ENCODE measurements at places on chromosomes 12 and 14.

GRCh38 chr12:52389313-52390207 is 4.1 kb upstream of the KRT84 start:
- no peak for DNase-seq

- no peak for DNase-seq
These were observed 103.5 kb downstream of the FGD4 start for GRCh38 chr12:32502693-32503502.

GRCh38 chr14:52112336-52113018 is 43.6 kb upstream of the NID2 start:
- no peak for DNase-seq

DNA sequence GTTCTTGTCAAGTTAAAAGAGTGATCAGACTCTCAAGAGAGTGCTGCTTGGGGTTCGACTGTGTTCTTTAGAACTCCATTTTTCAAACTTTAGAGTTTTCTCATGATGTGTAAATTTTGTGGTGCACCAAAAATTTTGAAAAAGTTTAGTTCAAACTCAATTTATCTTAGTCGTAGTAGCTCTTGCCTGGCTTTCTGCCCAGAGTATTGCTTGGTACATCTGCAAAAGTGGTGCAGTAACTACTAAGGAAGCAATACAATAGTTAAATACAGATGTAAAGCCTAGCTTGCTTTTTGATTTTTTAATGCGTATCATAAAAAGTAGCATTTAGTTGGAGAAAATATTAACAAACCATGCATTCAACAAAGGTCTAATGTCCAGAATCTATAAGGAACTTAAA is 9.5 kb upstream of the CCDC91 start:
- no peak for DNase-seq

GRCh38 chr12:54409267-54409666 is 9.8 kb downstream of the ITGA5 start:
- DNase-seq = no peak

GRCh38 chr12:114698566-114699163 is 14.7 kb upstream of the TBX3 start:
- no peak for DNase-seq

- no peak for DNase-seq
These were observed 26.2 kb downstream of the ZCRB1 start for GRCh38 chr12:42299392-42300308.

DNA sequence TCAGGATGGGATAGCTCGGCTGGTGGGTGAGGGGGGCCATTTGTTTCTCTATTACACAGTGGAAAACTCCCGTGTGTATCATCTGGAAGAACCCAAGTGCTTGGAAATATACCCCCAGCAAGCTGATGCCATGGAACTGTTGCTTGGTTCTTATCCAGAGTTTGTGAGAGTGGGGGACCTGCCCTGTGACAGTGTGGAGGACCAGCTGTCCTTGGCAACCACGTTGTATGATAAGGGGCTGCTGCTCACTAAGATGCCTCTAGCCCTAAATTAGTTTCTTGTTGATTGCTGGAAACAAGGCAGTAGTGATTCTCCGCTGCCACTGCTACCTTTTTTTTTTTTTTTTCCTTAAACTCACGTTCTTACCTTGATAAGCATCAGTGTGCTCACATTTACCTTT is 1.9 kb downstream of the RIOX1 start:
- no peak for DNase-seq

DNA sequence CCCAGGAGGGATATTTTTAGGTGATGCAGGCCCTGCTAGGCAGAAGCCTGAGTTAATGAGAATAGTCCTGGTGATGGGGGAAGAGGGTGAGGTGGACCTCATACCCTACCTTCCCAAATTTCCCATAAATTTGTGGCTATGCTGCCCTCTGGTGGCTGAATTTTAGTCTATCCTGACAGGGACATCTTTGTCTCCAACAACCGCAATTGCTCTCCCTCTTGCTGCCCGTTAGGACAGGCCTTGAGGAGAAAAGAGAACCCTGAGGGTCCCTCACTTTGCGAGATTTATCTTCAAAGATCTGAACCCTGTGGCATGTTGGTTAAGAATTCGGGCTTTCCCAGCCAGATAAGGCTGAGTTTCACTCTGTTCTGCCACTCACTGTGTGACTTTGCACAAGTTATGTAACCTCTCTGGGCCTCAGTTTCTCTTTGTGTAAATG is 9.8 kb upstream of the ZNF385A start:
- DNase-seq = no peak

DNA sequence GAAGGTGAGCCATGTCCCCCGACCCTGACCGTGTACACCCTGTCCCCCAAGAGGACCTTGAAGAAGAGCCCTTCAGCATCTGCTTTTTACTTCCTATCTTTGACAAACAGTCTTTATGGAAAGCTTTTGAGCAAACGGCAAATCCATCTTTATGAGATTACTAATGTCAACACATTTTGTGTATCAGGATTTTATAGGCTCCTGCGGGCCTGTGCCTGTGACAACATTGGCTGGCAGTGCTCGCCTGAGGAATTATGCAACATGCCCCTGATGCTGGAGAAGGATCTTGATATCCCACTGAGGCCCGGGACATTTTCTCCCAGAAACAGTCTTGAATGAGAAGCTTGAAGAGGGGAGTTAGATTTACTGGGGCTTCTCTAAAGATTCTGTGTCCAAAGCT is 416.5 kb downstream of the NRXN3 start:
- no peak for DNase-seq

DNA sequence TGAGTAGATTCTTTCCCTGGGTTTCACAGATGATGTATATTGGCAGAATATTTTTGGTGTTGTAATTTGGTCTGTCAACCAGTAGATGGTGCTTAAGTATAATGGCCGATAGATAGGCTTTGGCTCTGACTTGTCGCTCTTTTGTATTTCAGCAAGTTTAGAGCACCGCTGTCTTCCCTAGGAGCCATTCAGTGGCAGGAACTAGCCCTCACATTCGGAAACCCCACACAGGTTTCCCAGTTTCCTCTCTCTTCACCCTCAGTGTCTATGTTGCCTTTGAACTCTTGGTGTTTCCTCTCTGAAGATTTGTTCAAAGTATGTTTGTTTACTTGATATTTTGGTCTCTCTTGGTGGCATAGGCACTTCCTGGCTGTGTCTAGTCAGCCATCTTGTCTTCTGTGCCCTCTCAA is 102.2 kb downstream of the GPHN start:
- no peak for DNase-seq

- DNase-seq = peak; percentile 61
These were observed 51.4 kb downstream of the A2M start for GRCh38 chr12:9064201-9064814.

DNA sequence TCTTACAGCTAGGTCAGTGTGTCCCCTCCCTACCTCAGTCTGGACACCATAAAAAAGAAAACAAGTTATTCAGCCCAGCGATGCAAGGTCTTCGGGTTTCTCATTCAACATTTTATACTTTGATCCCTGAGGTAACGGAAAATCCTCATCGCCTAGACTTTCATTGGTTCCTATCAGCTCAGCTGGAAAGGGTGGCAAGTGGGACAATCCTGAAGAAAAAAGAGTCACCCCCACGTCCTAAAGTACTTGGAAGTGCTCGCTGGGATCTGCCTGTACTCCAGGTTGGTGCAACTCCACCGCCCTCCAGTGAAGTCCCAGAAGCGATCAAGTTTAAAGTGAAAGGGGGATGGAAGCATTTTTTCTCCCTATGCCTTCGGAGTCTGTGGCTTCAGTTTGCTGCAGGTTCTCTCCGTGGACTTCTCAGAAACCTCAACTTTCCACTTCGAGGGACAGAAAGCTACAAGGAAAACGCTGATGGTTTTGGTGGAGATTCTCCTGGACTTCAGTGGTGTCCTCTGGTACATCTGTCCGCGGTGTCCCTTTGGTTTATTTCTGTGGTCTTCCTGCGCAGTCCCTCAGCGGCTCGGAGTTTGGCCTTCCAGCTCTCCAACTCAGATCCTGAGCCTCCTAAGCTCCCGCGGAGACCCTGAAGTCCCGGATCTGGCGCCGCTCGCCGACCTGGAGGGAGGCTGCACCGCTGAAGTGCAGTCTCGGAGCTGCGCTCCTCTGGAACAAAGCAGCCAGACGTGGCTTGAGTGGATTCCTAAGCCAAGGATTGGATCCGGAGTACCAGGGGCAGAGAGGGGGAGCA is 1.8 kb upstream of the LRFN5 start:
- DNase-seq = no peak

- no peak for DNase-seq
These were observed 33.5 kb downstream of the RNFT2 start for GRCh38 chr12:116771651-116772050.

DNA sequence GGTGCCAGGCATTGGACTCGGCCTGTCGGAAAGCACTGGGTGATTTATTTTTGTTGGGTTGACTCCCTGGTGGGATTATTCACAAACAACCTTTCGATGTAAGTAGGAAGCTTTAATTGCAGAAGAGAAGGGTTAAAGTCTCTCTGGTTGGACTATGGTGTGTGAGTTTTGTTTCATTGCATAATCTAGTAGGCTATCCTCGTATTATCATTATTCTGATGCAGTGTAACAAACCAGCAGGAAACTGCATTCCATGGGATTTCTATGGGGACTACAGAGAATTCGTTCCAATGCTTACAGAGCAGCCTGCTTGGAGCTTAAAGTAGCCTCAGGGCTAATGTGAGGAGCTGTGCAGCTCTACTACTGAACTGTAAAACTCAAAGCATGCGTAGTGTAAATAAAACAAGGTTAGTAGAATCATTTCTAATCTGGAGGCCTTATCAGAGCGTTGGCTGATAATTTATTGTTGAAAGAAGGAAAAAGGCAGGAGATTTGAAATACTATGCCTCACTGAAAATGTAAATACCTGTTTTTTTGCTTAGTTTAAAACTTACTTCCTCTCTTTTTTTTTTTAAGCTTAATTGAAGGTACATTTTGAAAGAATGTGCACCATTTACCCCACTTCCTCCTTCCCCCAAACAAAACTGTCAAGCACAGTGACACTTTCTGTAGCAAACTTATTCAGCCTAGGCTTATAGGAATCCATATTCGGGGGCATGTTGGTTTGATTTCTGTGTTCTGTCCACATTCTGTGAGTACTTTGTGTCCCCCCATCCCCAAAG is 226.7 kb downstream of the NPAS3 start:
- DNase-seq = no peak

GRCh38 chr12:92516277-92516600 is 186.6 kb upstream of the PLEKHG7 start:
- no peak for DNase-seq

DNA sequence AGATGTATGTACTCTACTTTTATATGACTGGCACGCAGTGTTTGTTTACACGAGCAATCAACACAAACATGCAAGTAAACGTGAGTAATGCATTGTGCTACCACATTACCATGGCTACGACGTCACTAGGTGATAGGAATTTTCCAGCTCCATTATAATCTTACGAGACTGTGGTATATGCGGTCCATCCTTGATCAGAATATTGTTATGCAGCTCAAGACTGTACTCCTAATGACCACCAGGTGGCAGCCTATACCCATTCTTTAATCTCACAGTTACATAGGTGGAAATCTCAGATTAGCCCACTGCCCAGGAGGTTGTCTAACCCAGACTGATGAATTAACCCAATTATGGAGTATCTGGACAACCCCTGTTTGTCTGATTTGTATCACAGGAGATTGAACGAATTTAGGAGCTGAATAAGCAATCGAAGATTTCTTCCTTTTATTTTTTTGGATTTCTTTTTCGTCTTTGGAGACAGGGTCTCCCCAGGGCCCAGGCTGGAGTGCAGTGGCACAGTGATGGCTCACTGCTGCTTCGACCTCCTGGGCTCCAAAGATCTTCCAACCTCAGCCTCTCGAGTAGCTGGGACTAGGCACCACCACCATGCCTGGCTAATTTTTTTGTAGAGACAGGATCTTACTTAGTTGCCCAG is 8.7 kb upstream of the TESPA1 start:
- DNase-seq = peak; percentile 80

GRCh38 chr12:12126551-12126950 is 55.8 kb downstream of the BCL2L14 start:
- DNase-seq = no peak

GRCh38 chr12:29582146-29582545 is 84.7 kb upstream of the OVCH1 start:
- no peak for DNase-seq

GRCh38 chr14:91372671-91373495 is 44.7 kb downstream of the CCDC88C start:
- peak; percentile 61 for DNase-seq

DNA sequence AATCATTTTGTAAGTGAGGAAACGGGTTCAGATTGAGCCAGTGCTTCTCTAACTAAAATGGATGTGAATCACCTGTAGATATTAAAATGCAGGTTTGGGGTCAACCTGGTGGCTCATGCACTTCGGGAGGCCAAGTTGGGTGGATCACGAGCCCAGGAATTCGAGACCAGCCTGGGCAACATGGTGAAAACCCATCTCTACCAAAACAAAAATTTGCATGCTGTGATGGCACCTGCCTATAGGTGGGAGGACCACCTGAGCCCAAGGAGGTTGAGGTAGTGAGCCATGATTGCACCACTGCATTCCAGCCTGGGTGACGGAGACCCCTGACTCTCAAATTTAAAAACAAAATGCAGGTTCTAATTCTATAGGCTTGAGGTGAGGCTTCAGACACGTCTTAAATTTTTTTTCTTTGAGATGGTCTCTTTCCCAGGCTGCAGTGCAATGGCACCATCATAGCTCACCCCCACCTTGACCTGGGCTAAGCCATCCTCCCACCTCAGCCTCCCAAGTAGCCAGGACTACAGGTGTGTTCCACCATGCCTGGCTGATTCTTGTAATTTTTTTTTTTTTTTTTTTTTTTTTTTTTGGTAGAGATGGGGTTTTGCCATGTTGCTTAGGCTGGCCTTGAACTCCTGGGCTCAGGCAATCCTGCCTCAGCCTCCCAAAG is 9.0 kb downstream of the TUBA1C start:
- DNase-seq = no peak

- no peak for DNase-seq
These were observed 120.3 kb downstream of the GARIN6 start for GRCh38 chr12:99767809-99768208.

GRCh38 chr12:31322801-31323207 is 3.1 kb downstream of the SINHCAF start:
- no peak for DNase-seq

GRCh38 chr14:104593710-104594136 is 10.8 kb downstream of the TMEM179 start:
- no peak for DNase-seq

- no peak for DNase-seq
These were observed 21.8 kb upstream of the DGLUCY start for GRCh38 chr14:91092073-91092472.

- DNase-seq = peak; percentile 19
These were observed 2.0 kb downstream of the EEA1 start for GRCh38 chr12:92927055-92927435.

DNA sequence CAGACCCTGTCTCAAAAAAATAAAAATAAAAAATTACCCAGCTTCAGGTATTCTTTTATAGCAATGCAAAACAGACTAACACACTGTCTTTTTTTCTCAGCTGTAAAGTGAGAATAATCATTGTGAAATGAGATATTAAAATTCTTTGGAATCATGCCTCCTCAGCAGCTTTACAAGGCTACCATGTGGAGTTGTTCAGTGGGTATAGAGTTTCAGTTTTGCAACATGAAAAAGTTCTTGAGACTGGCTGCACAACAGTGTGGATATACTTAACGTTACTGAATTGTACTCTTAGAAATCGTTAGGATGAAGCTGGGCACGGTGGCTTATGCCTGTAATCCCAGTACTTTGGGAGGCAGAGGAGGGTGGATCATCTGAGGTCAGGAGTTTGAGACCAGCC is 15.7 kb upstream of the MAPKAPK5 start:
- no peak for DNase-seq

GRCh38 chr12:39426636-39427240 is 16.2 kb downstream of the KIF21A start:
- no peak for DNase-seq

All from CD4-positive, alpha-beta T cell treated with Interleukin-1 beta for 1 hour (primary cell).